ENCODE measurements at places on chromosomes 7 and 10.

- DNase-seq = no peak
Measured at GRCh38 chr10:49161411-49161997, 26.7 kb downstream of the TMEM273 start.

DNA sequence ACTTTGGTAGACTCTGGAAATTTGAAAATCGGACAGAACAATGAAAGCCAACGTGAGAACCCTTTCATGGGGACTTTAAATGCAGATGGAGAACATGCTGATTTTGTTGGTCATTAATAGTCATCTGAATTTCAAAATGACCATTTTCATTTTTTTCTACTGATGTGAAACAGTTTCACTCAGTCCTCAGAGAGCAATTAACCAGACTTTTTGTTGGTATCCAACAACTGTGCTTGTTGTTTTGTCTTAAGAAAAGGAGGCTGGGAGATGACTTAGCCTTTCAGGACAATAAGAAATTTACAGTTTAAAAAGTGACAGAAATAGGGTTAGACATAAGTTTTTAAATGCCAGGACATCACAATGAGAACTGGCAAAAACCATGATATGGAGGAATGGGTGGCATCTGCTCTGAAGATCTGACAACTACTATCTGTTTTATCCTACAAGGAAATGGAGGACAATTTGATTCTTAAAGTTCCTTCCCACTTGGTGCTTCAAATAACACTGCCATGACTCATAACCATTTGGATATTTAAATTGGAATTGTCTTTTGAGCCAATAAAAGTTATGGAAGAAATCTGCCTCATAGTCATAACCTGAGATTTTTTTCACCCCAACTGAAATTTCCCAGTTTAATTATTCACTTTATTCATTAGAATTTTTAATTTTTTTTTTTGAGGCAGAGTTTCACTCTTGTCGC, 87.2 kb upstream of the HPS1 start:
- DNase-seq = no peak

DNA sequence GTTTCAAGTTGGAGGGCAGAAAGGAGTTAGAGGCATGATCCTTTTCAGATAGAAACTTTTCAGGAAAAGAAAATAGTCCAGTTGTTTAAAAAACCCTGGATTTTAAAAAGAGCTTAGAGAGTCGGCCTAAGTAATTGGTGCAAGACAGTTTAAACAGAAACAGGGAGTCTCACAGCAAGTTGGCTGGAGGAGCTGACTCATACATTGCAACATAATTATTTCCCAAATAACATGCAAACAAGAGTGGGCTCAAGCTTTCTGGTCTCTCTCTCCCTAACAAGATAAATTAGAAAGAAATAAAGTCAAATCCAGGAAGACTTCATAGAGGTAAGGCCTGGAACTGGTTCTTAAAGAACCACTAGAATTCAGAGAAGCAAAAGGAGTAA, 100.3 kb upstream of the AGBL3 start:
- no peak for DNase-seq

GRCh38 chr7:66082886-66083415, 7.3 kb downstream of the ASL start:
- no peak for DNase-seq

GRCh38 chr10:2993636-2994035, 73.7 kb upstream of the PFKP start:
- no peak for DNase-seq

Data from SHP77 (cell line).